ENCODE measurements at places on chromosomes 6 and 20. TPM values are rescaled to one million over a fixed set of nuclear protein-coding genes. Genes with fewer than 3 reads are reported as not detected.

- H3K36me3 ChIP-seq, result no peaks in the 10 kb centered on the region
- H3K4me1 ChIP-seq, result no peaks in the 10 kb centered on the region
Observed at GRCh38 chr6:81894788-81895271, 142.3 kb upstream of the TENT5A start.

DNA sequence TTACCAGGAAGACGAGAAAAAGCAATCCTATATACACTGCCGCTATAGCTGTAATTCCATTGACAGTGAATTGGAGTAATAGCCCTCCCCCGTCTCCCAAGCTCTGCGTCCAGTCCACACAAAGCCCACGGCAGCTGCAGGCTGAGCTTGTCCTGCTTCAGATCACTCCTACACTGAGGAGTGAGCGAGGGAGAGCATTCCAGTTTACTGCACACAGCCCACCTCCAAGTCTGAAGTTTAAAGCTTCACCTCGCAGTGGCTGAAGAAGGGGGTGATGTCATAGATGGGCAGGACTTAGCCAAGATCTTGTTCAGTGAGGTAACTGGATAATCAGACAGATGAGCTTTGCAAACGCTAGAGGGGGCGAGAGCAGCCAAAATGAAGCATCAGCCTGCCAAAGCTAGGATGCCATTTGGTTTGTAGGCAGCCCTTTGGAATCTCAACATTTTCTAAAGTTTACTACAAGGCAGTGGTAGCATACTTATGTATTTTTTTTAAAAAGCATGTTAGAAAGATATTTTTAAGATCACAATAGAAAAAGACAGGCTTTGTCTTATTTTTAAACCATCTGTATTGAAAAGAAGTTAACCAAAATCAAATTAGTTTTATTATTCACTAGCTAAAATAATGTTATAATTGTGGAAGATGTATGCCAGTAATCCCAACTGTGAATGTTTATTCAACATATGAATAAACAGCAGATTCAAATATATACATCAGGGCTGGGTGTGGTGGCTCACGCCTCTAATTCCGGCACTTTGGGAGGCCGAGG is at the start of gene FLRT3:
FLRT3 (minus strand) TSS at position 213 of the 772 bp plus-strand sequence. CDS start 10,106 bp downstream, outside the sequence.
- no peak within 1 kb of the TSS for H3K4me3 ChIP-seq
- H3K4me1 ChIP-seq, result no peaks in the 10 kb centered on the region
- no peak within 1 kb of the TSS for H3K27ac ChIP-seq
- peaks cover 7% of the 10 kb centered on the region for H3K27me3 ChIP-seq
- DNase-seq, result peak; percentile 2
- H3K36me3 ChIP-seq, result no peaks in the 10 kb centered on the region

GRCh38 chr6:92710048-92710447 is 709.3 kb downstream of the EPHA7 start:
- H3K27me3 ChIP-seq, result no peaks in the 10 kb centered on the region
- H3K27ac ChIP-seq, result no peak overlapping the region
- no peak for DNase-seq
- H3K4me3 ChIP-seq, result no peak overlapping the region

- H3K4me3 ChIP-seq, result no peak overlapping the region
- DNase-seq, result no peak
- no peaks in the 10 kb centered on the region for H3K27me3 ChIP-seq
Observed at GRCh38 chr6:4030669-4031068, 48.3 kb downstream of the FAM217A start.

GRCh38 chr6:1970151-1970561 is 275.2 kb downstream of the GMDS start:
- no peaks in the 10 kb centered on the region for H3K27me3 ChIP-seq
- no peak overlapping the region for H3K4me3 ChIP-seq
- no peak overlapping the region for H3K27ac ChIP-seq
- H3K4me1 ChIP-seq, result peaks cover 5% of the 10 kb centered on the region
- DNase-seq, result no peak

DNA sequence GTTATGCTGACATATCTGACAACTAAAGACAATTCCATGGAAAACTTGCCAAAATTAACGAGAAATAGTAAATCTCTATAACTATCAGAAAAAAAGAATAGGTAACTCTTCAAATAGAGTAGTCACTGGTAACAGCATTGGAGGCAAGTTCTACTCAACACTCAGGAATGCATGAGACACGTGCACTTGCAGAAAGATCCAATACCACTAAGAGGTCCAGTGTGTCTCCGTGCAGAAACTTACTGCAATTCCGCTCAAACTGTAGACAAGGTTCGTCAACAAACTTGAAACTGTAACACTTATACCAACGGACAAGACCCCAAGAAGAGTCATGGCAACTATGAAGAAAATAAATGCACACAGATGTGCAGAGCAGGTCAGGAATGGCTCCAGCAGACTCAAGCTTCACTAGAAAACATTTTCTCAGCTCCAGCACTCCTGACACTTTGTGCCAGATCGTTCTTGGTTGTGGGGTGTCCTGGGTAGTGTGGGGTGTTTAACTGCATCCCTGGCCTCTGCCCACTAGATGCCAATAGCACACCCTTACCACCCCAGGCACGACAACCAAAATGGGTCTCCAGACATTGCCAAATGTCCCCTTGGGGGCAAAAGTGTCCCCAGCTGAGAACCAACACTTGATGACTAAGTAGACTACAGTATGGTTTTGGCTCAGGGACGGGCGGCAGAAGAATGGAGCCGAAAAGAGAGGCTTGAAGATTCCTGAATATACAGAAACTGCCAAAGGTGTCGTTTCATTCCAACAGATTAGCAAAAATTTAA is 134.8 kb downstream of the DTNBP1 start:
- peaks cover 13% of the 10 kb centered on the region for H3K4me1 ChIP-seq
- no peak overlapping the region for H3K4me3 ChIP-seq
- peaks cover 59% of the 10 kb centered on the region for H3K36me3 ChIP-seq
- no peak for DNase-seq
- no peaks in the 10 kb centered on the region for H3K27me3 ChIP-seq
- H3K27ac ChIP-seq, result peak overlapping the region; percentile 22

GRCh38 chr6:111852725-111853124 is 20.5 kb downstream of the FYN start:
- no peak for DNase-seq
- H3K4me3 ChIP-seq, result no peak overlapping the region
- H3K4me1 ChIP-seq, result peaks cover 80% of the 10 kb centered on the region
- H3K36me3 ChIP-seq, result peaks cover 59% of the 10 kb centered on the region
- no peaks in the 10 kb centered on the region for H3K27me3 ChIP-seq
- H3K27ac ChIP-seq, result peak overlapping the region; percentile 13

- no peak for DNase-seq
- H3K27ac ChIP-seq, result no peak overlapping the region
- H3K27me3 ChIP-seq, result no peaks in the 10 kb centered on the region
- peaks cover under 1% of the 10 kb centered on the region for H3K36me3 ChIP-seq
- H3K4me1 ChIP-seq, result no peaks in the 10 kb centered on the region
Observed at GRCh38 chr6:169424821-169425240, 171.2 kb upstream of the THBS2 start.

DNA sequence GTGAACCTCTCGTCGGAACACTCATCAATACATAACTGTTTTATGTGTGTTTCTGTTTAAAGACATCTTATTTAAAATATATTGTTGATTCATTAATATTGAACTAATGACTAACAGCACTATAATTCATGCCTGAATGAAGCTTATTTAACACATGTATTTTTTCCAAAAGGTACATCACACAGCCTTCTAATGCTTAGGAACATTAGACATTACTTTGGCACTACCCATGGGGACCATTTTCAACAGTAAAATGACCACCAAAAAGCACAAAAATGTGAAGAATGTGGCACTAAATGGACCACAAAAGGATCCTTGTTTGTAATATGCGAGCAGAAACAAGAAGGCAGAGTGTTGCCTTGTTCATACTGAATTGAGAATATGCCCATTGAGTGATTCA is 109.2 kb downstream of the CEP57L1 start:
- no peak for DNase-seq
- no peaks in the 10 kb centered on the region for H3K27me3 ChIP-seq
- no peak overlapping the region for H3K4me3 ChIP-seq
- no peak overlapping the region for H3K27ac ChIP-seq
- H3K4me1 ChIP-seq, result no peaks in the 10 kb centered on the region

GRCh38 chr6:156406688-156407087 is 370.5 kb upstream of the ARID1B start:
- H3K4me3 ChIP-seq, result no peak overlapping the region
- H3K36me3 ChIP-seq, result no peaks in the 10 kb centered on the region
- H3K27me3 ChIP-seq, result no peaks in the 10 kb centered on the region
- no peaks in the 10 kb centered on the region for H3K4me1 ChIP-seq
- H3K27ac ChIP-seq, result no peak overlapping the region

Gene HLA-DOA
- 9.8 TPM for total RNA-seq

Gene OLIG3
- total RNA-seq, result 0.21 TPM

Gene SASH1
- total RNA-seq, result 0.04 TPM

Data from activated naive CD8-positive, alpha-beta T cell treated with anti-CD3 and anti-CD28 coated beads for 36 hours (primary cell).